Neural crest cell (in vitro differentiated cells): ENCODE measurements at places on chromosomes 7 and 10. TPM values are rescaled to one million over a fixed set of nuclear protein-coding genes. Genes with fewer than 3 reads are reported as not detected.

Gene LBX1
- total RNA-seq, result 1.0 and 1.1 TPM in 2 replicates

Gene DCLRE1A
- 19.2 and 19.4 TPM in 2 replicates for total RNA-seq

Gene FGFR2
- 55.5 and 58.4 TPM in 2 replicates for total RNA-seq

Gene MSS51
- total RNA-seq, result 2.1 and 2.6 TPM in 2 replicates

DNA sequence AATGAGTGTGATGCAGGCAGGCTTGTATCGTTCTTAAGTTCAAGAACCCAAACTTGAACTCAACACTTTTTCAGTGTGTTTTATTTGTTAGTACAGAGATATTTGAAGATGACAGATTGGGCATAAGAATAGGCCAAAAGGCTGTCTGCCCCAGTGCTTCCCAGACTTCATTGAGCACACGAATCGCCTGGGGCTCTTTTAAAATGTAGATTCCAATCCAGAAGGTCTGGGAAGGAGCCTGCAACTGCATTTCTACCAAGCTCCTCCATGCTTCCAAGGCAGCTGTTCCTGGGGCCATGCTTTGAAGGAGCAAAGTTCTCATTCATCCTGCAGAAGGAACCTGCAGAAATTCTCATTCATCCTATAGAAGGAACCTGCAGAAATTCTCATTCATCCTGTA, 114.5 kb upstream of the INSYN2A start:
- no peak for DNase-seq

- no peak for DNase-seq
These were observed 103.1 kb upstream of the AFAP1L2 start for GRCh38 chr10:114507449-114507848.

DNA sequence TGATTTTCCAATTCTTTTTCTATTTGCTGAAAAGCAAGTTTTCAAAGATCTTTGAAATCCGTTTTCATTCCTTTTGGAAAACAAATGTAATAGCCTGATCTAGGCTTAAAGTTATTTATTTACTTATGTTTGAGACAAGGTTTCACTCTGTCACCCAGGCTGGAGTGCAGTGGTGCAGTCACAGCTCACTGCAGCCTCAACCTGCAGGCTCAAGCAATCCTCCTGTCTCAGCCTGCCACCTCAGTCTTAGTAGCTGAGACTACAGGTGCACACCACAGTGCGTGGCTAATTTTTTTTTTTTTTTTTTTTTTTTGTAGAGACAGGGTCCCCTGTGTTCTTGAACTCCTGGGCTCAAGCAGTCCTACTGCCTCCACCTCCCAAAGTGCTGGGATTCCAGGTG, 4.6 kb downstream of the ST7 start:
- no peak for DNase-seq

GRCh38 chr10:12051241-12051640, 8.6 kb upstream of the UPF2 start:
- no peak for DNase-seq

- no peak for DNase-seq
These were observed 35.7 kb upstream of the EEPD1 start for GRCh38 chr7:36117203-36117840.

DNA sequence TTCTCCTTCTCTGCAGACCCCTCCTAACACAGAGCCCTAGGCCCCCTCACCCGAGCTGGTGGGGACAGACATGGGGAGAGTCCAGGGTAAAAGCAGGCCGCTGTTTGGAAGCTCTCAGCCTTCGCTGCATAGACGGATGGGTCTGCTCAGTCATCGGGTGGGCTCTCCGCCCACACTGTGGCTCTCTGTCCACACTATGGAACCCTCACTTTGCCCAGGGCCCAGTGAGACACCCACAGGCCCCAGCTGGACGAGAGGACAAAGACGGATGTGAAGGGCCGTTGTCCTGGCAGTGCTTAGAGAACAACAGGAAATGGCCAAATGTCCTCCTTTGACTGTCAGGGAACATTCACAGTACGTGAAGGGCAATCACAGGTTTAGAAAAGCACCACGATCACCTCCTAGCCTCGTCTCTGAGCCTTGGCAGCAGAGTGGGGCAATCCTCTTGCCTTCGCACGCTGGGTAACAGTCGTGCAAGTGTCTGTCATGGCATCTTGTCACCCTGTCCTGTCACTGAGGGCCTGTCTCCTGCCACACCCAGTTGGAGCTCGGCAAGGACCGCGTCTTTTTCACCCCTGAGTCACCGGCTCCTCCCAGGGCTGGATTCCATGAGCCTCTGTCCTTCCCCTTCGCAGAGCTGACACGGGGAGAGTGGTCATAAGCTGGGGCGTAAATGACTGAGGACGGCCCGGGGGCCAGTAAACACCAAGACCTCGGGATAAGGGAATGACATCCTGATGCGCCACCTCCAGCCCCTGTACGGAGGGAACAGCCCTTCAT, 80.6 kb downstream of the PRKAG2 start:
- no peak for DNase-seq

DNA sequence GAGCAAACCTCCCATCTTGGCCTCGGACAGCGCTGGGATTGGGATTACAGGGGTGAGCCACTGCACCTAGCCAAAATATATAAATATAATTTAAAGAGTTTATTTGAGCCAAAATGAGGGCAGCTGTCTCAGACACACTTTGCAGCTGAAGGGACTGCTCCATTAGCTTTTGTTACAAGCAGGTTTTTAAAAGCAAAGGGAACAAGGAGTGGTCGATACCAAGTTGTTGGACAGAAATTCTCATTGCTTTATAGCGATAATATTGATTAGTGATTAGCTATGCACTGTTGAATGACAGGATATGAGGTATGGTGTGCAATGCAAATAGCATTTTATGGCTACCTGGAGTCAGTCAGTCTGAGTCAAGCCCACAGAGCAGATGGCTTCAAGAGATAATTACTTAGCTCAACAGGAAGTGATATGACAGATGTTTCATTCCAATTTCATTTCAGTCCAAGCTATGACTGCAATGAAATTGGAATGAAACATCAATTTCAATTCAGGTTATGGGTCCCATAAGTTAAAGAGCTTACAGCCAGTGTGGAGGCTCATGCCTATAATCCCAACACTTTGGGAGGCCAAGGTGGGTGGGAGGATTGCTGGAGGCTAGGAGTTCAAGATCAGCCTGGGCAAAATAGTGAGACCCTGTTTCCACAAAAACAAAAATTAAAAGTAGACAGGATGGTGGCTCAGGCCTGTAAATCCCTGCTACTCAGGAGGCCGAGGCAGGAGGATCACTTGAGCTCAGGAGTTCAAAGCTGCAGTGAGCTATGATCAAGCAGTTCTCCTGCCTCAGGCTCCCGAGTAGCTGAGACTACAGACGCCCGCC, 23.1 kb downstream of the TYW1 start:
- no peak for DNase-seq

- DNase-seq, result peak; percentile 26
These were observed 71.3 kb upstream of the TES start for GRCh38 chr7:116139007-116139406.

- DNase-seq, result no peak
These were observed 463.8 kb downstream of the LRMDA start for GRCh38 chr10:75895259-75895658.

DNA sequence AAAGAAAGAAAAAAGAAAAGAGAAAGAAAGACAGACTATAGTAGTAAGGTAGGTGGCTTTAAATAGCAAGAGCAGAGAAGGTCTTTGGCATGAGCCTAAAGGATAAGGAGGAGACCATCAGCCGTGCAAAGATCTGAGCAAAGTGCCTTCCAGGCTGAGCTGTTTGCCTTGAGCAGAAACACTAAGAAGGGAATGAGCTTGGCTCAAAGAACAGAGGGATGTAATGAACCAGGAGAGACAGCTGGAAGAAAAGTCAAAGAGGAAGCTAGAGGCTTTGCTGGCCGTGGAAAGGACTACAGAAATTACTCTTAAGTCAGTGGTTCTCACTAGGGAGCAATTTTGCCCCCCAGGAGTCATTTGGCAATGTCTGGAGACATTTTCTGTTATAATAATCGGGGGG, 228.6 kb downstream of the FGFR2 start:
- DNase-seq, result no peak

- no peak for DNase-seq
These were observed 81.1 kb downstream of the ZMIZ1 start for GRCh38 chr10:79149662-79150443.
